Tongue (tissue), 3 donors: ENCODE measurements at places on chromosomes 4 and X.
A peak's percentile ranks its signal among the peaks of the same experiment; 100 is the strongest.

DNA sequence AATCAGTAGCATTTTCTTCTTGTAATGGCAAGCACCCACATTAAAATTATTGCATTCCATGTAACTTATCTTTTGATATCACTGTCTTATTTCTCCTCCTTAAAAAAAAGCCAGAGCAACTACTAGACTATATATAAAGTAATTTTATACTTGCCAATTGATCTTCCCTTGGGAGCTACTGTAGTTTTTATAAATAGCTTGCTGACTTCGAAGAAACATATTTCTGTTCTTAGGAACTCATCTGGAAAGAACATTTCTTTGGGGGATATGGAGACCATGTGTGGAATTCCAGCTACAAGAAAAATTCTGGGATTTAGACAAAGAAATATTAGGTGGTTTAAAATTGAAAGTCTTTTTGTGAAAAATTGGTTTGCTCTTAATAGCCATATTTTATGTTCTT lies 94.9 kb downstream of the BMPR1B start:
- DNase-seq = peak; percentile 62

- peak; percentile 32 for DNase-seq
Measured at GRCh38 chr4:4792466-4792865, 67.0 kb upstream of the MSX1 start.

- DNase-seq = no peak
Measured at GRCh38 chr4:87042986-87043820, 108.4 kb downstream of the AFF1 start.

DNA sequence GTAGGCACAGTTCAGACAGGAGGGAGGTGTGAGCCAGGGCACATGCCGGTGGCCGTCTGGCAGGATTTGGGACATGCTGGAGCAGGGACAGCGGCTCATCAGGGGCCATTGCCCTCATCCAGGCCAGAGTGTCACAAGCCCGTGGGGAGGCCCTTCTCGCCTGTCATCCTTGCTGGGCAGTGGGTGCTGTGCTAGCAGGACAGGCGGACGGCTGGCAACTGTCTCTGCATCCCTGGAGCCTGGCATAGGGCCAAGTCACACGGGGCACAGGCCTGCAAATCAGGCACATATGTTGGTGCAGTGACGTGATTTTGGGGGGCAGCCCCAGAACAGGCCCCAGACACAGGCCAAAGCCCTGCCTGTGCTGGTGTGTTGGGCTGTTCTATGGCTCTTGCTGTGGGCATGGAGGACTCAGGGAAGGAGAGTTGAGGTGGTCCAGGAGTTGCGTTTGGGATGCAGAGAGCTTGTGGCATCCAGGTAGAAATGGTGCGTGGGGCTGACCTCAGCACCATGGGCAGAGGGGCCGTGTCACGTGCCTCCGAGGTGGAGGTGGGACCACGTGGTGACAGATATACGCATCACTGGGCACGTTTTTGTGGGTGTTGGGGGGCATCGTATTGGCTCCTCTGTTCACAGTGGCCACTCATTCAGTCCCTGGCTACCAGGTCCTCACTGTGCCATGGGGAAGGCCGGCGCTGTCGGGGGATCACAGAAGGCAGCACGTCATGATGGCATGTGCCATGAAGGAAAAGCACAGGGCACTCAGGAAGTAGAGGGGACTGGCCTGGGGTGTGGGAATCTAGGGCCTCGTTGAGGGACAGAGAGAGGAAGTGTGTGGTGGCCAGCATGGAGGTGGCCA lies 14.6 kb upstream of the MSANTD1 start:
- no peak for DNase-seq

- no peak for DNase-seq
Measured at GRCh38 chr4:7427361-7427760, 7.4 kb downstream of the PSAPL1 start.
